ENCODE measurements at places on chromosomes 1 and 21. TPM values are rescaled to one million over a fixed set of nuclear protein-coding genes. Genes with fewer than 3 reads are reported as not detected.

DNA sequence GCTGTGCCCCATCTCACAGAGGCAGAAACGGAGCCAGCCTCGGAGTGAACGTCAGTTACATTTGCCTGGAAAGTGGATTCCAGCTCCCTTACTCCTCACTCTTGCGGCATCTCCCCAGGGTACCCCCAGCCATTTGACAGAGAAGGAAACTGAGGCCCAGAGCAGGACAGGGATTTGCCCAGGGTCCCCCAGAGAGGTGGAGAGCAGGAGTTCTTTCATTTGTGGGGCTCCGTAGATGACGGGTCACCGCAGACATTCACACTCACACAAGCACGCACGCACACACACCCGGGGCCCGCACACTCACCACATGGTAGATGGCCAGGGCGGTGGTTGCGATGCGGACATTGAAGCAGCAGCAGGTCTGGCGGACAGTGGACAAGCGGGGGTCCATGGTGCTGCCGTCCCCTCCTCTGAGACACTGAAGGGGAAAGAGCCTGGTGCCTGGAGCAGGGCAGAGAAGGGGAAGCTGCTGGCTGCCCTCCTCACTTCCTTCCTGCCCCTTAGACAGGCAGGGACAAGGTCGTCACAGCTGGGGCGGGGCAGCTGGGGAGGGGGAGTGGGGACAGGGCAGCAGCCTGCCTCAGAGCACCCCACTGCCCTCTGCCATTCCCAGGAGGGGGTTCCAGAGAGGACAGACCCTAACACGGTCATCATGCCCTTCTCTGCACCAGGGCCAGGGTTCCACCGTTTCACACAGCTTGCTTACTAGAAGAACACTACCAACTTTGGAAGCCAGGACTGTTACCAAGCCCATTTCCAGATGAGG, at the start of gene LAPTM5:
LAPTM5 (minus strand) TSS at position 423 of the 769 bp plus-strand sequence; CDS start at position 394, 29 bp downstream.
- DNase-seq = no peak

- peak; percentile 31 for DNase-seq
Measured at GRCh38 chr1:183368213-183369108, 49.7 kb downstream of the NMNAT2 start.

The TIE1 gene
- 0.08 TPM for total RNA-seq

The TMEM167B gene
- 21.1 TPM for total RNA-seq

The KIF21B gene
- 0.74 TPM for total RNA-seq

DNA sequence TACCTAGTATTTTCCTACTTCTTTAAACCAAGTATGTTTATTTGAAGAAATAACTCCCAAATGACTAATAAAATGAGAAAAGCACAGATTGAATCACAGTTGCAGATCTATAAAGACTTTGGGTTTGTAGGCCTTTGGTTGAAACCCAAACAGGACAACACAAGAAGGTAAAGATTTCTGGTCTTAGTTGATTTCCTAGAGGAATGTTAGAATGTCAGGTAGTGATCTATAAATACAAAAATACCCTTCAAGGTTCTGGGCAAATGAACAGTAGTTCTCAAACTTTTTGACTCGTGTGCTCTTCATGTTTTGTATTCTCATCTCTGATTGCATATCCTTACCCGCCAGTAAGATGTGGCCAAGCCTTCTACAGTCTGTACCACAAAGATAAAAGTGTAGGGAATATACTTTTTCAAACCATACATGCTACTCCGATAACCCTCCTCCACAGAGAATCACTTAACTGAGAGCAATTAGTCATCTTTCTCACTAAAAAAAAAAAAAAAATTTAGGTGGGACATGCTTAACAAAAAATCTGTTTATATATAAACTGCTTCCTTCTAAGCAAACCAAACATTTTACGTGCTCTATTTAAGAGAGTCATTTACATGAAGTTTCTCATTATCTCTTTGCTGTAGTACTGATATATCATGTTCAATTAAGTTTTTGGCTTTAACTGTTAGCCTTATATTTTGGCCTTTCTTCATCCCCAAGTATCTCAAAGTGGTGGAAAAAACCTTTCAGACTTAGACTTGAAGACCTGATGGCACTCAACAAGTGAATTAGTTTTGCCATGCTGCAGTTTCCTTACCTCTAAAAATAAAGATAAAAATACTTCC, 36.0 kb downstream of the CNIH4 start:
- no peak for DNase-seq

DNA sequence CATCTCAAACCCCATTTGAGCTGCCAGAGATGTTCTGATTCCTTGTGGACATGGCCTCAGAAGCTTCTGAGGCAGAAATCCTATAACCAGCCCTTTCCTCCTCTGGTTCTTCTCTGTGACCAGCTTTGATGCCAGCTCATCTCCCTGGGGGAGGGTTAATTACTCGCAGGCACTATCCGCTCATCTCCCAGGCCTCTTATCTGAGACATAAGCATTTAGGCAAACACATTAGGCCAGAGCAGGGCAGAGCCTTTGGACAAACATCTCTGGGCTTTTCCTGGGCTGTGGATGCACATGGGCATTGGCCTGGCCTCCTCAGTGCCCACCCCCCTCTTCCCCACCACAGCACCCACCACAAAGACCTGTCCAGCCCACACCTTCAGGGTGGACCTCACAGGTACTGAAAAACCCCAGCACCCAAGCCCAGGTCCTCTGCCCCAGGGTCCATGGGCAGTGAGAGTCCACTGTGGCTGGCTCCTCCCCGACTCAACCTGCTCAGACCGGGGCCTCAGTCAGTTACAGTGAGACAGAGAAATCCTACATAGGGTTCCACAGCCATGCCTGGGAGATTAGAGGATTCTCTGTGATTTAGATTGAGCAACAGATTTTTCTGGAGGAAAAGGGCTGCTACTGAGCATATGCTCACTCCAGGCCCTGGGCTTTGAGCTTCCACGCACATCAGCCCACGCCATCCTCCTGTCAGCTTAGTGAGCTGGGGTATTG, 26.9 kb downstream of the IGSF21 start:
- DNase-seq = no peak

The RNU1-2 gene
- not detected for total RNA-seq

The OPTC gene
- total RNA-seq = not detected

GRCh38 chr1:7912743-7913557, 27.7 kb downstream of the TNFRSF9 start:
- no peak for DNase-seq

The KPRP gene
- not detected for total RNA-seq

GRCh38 chr1:245537992-245538391, 383.2 kb downstream of the KIF26B start:
- DNase-seq = no peak

DNA sequence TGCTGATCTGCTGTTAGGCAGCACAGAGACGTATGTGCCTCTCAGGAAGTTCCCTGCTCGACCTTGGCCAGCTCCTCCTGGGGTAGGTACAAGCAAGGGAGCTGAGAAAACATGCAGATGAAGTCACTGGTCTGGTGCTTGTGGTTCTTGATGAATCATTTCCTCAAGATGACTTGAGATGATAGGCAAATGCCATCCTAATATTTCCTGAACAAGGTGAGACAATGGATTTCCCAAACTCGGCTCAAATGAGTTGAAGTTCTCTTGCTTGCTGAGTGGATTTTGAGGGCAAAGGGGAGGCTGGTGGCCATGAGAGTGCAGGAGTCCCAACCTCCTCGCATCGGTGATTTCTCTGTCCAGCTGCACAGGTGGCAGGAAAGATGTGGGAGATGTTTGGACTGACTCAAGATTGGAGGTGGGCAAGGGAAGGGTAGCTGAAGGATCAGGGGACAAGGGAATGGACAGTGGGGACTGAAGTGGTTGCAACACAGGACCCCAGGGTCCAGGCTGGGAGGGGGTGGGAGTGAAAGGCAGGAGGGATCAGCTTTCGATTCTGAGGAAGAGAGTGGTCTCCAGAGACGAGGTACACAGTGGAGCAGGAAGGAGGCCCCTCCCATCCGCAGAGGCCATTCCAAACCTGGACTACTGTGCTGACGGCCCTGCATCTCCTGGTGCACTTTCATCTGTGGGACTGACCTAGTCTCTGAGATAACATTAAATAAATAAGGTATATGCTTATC, 63.9 kb downstream of the CAPN2 start:
- DNase-seq = peak; percentile 19

GRCh38 chr1:234938135-234938534, 190.5 kb downstream of the TOMM20 start:
- no peak for DNase-seq

The FAM43B gene
- not detected for total RNA-seq

DNA sequence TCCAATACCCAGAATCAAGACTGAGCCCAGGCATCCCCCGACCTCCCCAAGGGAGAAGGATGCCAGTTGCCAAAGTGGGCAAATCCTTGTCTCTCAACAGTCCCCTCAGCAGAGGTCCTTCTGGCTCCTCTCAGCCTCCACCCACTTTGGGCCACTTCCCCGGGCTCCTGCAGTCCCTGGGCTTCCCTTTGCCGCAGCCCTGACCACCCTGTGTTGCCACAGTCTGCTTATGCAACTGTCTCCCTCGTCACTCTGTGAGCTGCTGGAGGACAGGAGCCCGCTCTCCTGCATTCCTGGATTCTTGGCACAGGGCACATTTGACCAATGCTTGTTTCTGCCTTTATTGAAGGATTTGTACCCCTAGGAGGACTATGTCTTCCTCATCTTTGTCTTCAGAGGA, 2.9 kb upstream of the LRP8 start:
- no peak for DNase-seq

DNA sequence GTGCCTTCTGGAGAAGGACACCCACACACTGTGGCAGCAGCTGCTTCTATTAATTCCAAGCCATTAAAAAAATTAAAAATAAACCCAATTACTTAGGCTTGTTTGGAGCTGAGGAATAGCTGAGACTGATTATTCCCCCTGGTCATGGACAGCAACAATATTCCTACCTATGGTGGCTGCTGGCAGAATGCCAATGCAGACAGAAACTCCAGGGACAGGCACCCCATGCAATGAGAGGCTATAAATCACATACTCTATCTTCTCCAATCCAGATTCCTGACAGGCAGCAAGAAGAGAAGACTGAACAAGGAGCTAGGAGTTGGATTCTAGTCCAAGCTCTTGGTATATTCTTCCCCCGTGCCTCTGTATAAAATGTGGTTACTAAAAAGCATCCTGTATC, 275.4 kb upstream of the BEND5 start:
- no peak for DNase-seq

GRCh38 chr1:150749720-150750311, 15.8 kb downstream of the CTSS start:
- DNase-seq = no peak

- DNase-seq = peak; percentile 10
Measured at GRCh38 chr21:41482301-41482700, 25.7 kb downstream of the TMPRSS2 start.

DNA sequence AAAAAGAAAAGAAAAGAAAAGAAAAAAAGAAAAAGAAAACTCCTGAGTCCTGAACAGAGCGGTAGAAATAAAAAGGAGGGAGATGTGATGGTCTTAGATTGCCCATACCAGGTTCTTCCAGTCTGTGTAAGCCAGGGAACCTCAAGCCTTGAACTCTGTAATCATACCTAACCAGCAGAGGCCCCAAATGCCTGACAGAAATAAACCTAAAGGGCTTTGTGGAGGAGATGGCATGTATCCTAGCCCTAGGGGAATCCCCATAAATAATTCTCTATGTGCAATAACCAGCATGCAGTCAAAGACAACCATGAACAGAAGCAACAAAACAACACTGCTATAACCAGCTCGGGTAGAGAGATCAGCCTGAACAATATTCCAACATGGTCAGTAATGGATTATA, 40.4 kb downstream of the USP48 start:
- no peak for DNase-seq

DNA sequence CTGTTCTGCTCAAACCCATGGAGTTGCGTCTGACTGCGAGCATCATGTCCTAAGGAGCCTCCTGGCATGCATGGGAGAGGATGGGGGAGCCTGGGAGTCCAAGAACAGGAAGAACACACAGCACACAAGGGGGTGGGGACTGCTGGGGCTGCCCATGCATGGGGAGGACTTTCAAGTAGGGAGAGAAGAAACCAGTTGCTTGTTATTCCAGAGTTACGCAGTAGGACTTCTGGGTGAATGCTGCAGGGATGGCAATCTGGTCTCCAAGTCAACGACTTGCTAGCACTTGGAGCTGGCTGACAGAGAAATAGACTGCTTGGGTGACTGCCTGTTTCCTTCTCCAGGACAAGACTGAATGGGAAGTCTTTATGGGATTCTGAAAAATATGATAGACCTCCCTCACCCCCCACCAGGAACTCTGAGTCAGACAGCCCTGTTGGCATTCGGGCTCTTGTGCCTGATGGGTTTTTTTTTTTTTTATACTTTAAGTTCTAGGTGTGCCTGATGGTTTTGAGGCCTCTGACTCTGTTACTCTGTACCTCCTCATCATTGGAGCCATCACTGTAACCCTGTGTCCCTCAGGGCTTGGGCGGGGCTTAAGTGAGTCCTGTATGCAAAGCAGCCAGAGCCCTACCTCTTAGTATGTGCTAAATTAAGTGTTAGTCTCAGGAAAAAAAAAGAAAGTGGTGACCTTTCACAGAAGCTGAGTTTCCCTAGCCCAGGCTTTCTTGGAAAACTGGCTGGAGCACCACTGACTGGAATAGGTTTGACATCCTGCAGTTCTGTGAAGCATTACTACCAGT, 30.3 kb downstream of the MAP3K21 start:
- no peak for DNase-seq

The HAO2 gene
- total RNA-seq = 0.21 TPM

DNA sequence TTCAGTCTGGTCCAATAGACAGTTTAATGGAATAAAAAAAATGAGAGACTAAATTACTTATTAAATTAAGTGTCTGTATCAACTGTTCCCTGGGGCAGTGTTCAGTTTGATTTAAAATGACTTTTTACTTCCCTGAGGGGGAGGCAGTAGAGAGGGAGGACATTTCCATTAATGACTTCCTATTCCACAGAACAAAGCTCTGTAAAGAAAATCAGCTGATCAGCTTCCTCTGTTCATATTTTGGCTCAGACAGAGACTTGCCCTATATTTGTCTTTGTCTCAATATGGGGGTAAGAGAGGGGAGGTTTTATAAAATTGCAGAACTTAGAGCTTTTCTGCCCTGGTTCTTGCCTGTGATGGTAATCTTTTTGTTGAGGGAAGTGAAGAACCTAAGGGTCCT, 8.4 kb downstream of the CFAP126 start:
- DNase-seq = peak; percentile 40

GRCh38 chr1:22204989-22205913, 62.4 kb upstream of the WNT4 start:
- DNase-seq = no peak

GRCh38 chr1:9086045-9086444, 16.6 kb upstream of the SLC2A5 start:
- no peak for DNase-seq

Data from SK-MEL-5 (cell line).